ENCODE measurements at places on chromosomes 6 and 20. TPM values are rescaled to one million over a fixed set of nuclear protein-coding genes. Genes with fewer than 3 reads are reported as not detected.

The AGPAT1 gene
- 49.3 TPM for total RNA-seq

The ELMO2 gene
- total RNA-seq = 47.6 TPM

The HLA-DMB gene
- 4.3 TPM for total RNA-seq

The C6orf132 gene
- not detected for total RNA-seq

The ANKRD6 gene
- total RNA-seq = 1.6 TPM

GRCh38 chr6:153942361-153942760, 96.7 kb upstream of the OPRM1 start:
- DNase-seq = no peak

DNA sequence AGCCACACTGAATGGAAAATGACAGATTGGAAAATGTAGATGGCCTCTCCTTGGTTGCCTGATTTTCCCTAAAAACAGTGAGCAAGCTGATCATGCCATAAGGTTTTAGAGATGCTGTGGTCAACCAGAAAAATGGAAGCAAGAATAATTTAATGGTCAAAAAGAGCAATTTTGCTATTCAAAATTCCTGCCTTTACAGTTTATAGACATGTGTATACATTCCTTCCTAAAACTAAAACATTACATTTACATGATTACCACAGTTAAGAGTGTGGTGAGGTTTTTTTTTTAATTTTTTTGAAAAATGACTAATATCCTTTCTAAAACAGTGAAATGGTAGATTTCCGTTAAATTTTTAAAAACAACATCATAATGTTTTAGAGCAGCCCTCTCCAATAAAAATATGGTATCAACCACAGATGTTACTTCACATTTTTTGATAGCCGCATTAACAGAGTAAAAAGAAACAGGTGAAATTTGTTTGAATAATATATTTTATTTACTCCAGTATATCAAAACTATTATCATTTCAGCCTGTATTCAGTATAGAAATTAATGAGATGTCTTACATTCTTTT, 407.0 kb upstream of the SOX4 start:
- DNase-seq = no peak

- no peak for DNase-seq
These were observed 569.0 kb downstream of the KIF16B start for GRCh38 chr20:16004108-16004854.

DNA sequence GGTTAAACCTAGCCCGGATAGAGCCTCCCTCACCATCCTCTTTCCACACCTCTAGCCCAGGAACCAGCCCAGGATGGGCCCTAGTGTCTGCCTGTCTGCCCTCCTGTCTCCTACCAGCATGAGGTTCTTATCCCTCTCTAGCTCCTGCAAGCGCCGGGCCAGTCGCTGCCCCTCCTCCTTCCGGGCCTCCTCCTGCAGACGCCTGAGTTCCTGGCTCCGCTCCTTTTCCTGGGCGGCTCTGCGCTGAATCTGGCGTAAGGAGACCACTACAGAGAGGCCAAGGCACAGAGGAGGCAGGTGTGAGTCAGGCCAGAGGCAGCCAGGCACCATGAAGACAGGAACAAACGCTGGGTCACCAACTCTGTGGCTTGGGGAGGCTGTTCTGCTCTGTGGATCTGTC, 4.3 kb upstream of the PSORS1C2 start:
- DNase-seq = no peak

DNA sequence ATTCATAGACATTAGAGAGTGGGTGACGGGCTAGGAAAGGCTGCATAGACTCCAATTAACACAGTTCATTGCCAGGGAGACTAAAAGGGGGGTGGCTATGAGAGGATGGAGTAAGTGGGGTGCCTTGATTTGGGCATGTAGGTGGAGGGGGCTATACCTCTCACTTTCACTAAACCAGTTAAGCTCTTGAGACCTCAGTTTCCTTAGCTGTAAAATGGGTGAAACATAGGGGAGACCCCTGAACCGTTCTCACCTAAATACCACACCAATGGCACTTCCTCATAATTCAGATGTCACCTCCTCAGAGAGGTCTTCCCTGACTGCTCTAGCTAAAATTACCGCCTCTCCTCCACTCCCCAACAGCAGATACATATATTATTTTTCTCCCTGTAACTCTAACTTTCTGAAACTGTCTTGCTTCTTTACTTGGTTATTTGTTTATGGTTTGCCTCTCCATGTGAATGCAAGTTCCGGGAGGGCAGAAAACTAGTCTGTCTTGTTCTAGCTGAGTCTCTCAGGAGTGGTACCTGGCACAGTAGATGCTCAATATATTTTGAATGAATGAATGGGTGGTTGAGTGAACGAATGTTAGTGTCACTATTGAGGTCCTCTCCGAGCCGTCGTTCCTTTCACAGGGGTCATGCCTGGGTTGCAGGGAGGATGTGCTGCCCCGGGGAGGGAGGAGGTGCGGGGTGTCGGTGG, 615 bp upstream of the EYA2 start:
- DNase-seq = no peak

DNA sequence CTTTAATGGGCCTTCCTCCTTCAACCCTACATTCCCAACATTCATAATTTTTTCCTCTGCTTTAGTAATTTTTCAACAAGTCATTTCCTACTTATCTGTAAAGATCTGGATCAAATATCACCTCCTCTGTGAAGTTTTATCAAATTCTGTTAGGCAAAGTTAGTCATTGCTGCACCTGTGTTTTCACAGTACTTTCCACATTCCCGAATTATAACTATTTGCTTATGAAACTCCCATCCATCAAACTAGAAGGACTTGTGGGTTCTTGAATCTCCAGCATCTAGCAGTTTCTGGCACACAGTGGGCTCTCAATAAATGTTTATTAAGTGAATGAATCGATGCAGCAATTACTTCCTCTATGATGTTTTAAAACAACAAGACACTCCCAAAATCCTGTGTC, 257.6 kb downstream of the HDGFL1 start:
- no peak for DNase-seq

DNA sequence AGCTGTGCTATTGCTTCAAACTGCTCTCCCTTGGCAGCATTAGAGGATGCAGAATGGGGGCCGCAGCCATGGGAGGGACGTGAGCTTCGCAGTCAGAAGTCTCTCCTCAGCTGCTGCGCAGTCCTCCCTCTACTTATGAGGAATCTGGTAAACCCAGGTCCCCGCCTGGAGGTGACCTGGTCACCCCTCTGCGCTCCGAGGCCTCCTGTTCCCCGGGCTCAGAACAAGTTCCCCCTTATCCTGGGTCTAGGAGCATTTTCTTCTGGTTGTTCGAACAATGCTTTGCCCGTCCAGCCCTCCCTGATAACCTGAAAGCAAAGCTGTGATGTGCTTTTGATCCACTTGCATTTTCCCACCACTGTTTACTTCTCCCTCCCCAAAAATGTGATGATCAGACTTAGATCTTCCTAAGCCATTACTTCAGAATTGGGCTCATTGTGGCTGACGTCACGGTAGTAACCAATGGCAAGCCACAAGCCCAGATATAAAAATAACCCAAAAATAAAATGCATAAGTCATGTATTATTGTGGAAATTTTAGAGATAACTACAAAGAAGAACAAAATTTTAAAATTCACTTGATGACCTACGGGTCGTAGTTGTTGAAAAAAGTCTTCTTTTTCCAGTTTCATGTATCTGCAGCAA, 80.7 kb downstream of the SERAC1 start:
- DNase-seq = no peak
